PC-9 (cell line): ENCODE measurements at places on chromosomes 2 and 18. TPM values are rescaled to one million over a fixed set of nuclear protein-coding genes. Genes with fewer than 3 reads are reported as not detected.

MOGAT1 gene
- 0.35 and 0.65 TPM in 2 replicates for total RNA-seq

METTL4 gene
- 21.8 and 23.9 TPM in 2 replicates for total RNA-seq

PLEKHA3 gene
- 35.7 and 50.3 TPM in 2 replicates for total RNA-seq

OTOF gene
- not detected in 2 replicates for total RNA-seq

KYNU gene
- 44.5 and 55.7 TPM in 2 replicates for total RNA-seq

GATA6 gene
- total RNA-seq = 9.1 and 12.3 TPM in 2 replicates

C1GALT1C1L gene
- 3.7 and 4.6 TPM in 2 replicates for total RNA-seq

DSC1 gene
- 0.09 and 0.10 TPM in 2 replicates for total RNA-seq

TSHZ1 gene
- 6.5 and 7.4 TPM in 2 replicates for total RNA-seq

SULT6B1 gene
- total RNA-seq = not detected in 2 replicates

RPRM gene
- 2.1 and 2.9 TPM in 2 replicates for total RNA-seq

SYT4 gene
- total RNA-seq = not detected in 2 replicates

POTEC gene
- not detected in 2 replicates for total RNA-seq

C1D gene
- total RNA-seq = 22.3 and 24.8 TPM in 2 replicates

AMER3 gene
- not detected in 2 replicates for total RNA-seq

NEB gene
- total RNA-seq = 0.15 TPM in 1 of 2 replicates, not detected in the other

SERPINB4 gene
- not detected in 2 replicates for total RNA-seq

POU3F3 gene
- not detected in 2 replicates for total RNA-seq

GCFC2 gene
- total RNA-seq = 15.7 and 20.0 TPM in 2 replicates

DNER gene
- total RNA-seq = 0.28 and 0.58 TPM in 2 replicates

POTEF gene
- total RNA-seq = not detected in 2 replicates

AQP12B gene
- total RNA-seq = not detected in 2 replicates

PPIL3 gene
- 41.0 and 49.0 TPM in 2 replicates for total RNA-seq

COLEC11 gene
- 2.4 and 4.6 TPM in 2 replicates for total RNA-seq

FAM168B gene
- 66.6 and 79.6 TPM in 2 replicates for total RNA-seq

IL36A gene
- total RNA-seq = not detected in 2 replicates

CSRNP3 gene
- total RNA-seq = 0.41 and 0.85 TPM in 2 replicates

DTYMK gene
- total RNA-seq = 183 and 191 TPM in 2 replicates

VSNL1 gene
- total RNA-seq = not detected in 2 replicates

SPDYA gene
- 1.9 and 3.0 TPM in 2 replicates for total RNA-seq

VPS4B gene
- total RNA-seq = 52.4 and 59.7 TPM in 2 replicates

RUFY4 gene
- total RNA-seq = not detected in 2 replicates

CGREF1 gene
- 0.37 TPM in 1 of 2 replicates, not detected in the other for total RNA-seq

MGAT4A gene
- 12.2 and 12.9 TPM in 2 replicates for total RNA-seq

FSHR gene
- not detected in 2 replicates for total RNA-seq

WNT10A gene
- 1.2 and 2.3 TPM in 2 replicates for total RNA-seq

TEX44 gene
- not detected in 2 replicates for total RNA-seq

SAG gene
- total RNA-seq = not detected in 2 replicates

OR6B2 gene
- total RNA-seq = not detected in 2 replicates

ACTG2 gene
- total RNA-seq = not detected in 2 replicates

LBX2 gene
- total RNA-seq = 0.76 and 2.0 TPM in 2 replicates

KCNE4 gene
- 0.11 TPM in 1 of 2 replicates, not detected in the other for total RNA-seq

MCEE gene
- total RNA-seq = 12.5 and 15.8 TPM in 2 replicates

ZNF892 gene
- 2.8 and 3.1 TPM in 2 replicates for total RNA-seq

TTN gene
- total RNA-seq = not detected in 2 replicates

TMEM131 gene
- 22.8 and 29.6 TPM in 2 replicates for total RNA-seq

GALNT14 gene
- 2.4 and 3.1 TPM in 2 replicates for total RNA-seq

PAIP2B gene
- total RNA-seq = 5.4 and 6.1 TPM in 2 replicates

PGAP1 gene
- 5.1 and 6.5 TPM in 2 replicates for total RNA-seq

MRPS5 gene
- 69.0 and 69.4 TPM in 2 replicates for total RNA-seq

FAM228A gene
- not detected in 2 replicates for total RNA-seq

MYOM1 gene
- total RNA-seq = 0.88 and 1.3 TPM in 2 replicates
